ENCODE measurements at places on chromosomes 7 and 10. TPM values are rescaled to one million over a fixed set of nuclear protein-coding genes. Genes with fewer than 3 reads are reported as not detected.

DNA sequence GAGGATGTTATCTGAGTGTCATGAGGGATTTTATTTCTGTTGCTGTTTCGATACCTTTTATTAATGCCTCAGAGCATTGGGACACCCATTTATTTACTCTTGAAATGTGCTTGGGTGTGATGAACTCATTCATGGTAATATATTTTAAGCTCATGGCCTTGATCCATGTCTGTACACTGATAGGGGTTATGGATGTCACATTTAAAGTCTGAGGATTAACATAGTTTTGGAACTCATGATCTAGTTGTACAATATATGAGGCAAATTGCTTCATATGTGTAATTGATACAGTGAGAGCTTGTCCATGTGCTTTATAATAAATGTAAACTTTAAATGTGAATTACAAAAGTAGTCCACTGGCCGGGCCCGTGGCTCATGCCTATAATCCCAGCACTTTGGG, 23.0 kb upstream of the ZRANB1 start:
- no peak for DNase-seq

DNA sequence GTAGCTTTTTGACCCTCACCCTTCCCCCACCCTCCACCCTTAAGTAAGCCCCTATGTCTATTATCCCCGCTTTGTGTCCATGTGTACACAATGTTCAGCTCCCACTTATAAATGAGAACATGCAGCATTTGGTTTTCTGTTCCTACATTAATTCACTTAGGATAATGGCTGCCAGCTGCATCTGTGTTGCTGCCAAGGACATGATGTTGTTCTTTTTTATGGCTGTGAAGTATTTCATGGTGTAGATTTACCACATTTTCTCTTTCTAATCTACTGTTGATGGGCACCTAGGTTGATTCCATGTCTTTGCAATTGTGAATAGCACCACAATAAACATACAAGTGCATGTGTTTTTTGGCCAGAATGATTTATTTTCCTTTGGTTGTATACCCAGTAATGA, 232.2 kb downstream of the CACNA2D1 start:
- DNase-seq = no peak

C10orf67 gene
- total RNA-seq = not detected

DNA sequence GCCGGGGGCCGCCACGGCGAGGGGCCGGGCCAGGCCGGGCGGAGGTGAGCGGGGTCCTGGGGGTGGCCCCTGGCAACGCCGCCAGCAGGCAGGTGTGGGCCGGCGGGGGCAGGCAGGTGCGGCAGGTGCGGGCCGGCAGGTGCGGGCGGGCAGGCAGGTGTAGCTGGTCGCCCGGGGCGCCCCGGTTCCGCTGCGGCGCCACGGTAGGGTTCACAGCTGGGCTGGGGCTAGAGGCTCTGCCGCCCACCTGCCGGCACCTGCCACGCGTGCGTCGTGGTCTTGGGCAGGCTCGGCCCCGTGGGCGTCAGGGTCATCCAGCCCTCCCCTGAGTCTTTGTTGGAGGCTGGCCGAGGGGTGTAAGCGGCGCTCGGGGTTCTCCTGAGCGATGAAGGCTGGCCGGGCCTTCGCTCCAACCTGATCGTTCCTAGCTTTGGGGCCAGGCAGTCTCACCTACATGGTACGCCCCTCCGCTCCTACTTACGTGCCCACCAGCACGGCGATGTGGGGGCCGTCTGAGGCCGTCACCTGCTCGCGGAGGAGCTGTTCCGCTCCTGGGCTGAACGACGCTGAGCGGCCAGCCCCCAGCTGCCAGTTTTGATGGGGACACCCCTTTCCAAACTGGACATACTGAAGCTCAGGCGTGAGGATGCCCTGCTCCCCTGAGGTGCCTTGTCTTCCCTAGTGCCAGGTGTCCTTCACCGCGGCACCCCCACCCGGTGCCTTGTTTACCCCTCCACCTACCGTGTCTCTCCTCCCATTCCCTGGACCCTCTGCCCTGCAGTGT, 493 bp downstream of the ZMIZ2 start:
- DNase-seq = no peak

DNA sequence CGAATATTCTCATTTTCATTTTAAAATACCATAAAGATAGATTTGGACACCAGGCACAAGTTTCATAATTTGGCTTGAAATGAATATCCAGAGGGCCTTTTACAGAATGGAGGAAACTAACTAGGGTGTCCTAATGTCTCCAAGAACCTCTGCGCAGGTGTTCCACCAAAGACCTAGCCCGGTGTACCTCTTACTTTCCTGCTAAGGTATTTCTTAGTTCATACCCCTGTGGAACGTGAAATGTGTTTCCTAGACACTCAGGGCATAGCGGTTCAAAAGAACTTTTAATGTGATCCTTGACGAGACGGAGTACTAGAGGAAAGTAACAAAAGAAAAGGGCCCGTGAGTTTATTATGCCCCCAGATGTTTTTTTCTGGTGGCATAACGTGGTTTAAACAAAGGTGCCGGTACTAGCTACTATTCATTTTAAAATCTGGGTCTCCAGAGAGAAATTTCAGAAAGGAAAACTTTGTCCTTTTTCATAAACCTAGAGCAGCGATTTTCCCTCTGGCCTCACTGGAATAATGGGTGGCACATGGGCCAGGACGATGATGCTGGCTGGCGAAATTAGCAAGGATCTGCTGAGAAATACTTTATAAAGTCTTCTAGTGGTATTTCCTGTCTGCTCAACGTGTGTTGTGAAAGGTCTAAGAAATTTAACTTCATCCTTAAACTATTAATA, 1.4 kb downstream of the APBB1IP start:
- no peak for DNase-seq

ZNF736 gene
- 26.6 TPM for total RNA-seq

GRCh38 chr7:155360495-155361345, 63.0 kb downstream of the INSIG1 start:
- DNase-seq = no peak

DNA sequence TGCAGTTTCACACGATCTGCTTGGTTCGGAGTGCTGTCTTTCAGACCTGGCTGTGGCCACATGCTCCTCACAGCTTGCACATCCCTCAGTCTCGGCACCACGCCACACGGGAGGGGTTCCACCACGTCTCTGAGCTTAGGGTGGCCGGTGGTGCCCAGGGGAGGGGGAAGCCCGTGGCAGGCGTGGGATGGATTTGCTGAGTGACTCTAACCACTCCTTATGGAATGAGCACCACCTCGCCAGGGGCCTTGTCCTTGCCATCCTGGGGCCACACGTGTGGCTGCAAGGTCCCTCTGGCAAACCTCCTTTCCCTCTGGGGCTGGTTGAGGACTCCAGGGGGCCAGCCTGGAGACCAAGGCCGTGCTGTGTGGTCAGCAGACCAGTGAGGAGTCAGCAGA, 29.1 kb upstream of the FAM20C start:
- DNase-seq = no peak

Data from CD8-positive, alpha-beta T cell (primary cell).